Trophoblast cell (in vitro differentiated cells and primary cell): ENCODE measurements at places on chromosomes 16 and 17.

- H3K4me3 ChIP-seq, result no peak overlapping the region
- no peak for DNase-seq
- H3K4me1 ChIP-seq, result peaks cover 6% of the 10 kb centered on the region
- no peaks in the 10 kb centered on the region for H3K27me3 ChIP-seq
Measured at GRCh38 chr16:16048904-16049582, 99.6 kb downstream of the ABCC1 start.

DNA sequence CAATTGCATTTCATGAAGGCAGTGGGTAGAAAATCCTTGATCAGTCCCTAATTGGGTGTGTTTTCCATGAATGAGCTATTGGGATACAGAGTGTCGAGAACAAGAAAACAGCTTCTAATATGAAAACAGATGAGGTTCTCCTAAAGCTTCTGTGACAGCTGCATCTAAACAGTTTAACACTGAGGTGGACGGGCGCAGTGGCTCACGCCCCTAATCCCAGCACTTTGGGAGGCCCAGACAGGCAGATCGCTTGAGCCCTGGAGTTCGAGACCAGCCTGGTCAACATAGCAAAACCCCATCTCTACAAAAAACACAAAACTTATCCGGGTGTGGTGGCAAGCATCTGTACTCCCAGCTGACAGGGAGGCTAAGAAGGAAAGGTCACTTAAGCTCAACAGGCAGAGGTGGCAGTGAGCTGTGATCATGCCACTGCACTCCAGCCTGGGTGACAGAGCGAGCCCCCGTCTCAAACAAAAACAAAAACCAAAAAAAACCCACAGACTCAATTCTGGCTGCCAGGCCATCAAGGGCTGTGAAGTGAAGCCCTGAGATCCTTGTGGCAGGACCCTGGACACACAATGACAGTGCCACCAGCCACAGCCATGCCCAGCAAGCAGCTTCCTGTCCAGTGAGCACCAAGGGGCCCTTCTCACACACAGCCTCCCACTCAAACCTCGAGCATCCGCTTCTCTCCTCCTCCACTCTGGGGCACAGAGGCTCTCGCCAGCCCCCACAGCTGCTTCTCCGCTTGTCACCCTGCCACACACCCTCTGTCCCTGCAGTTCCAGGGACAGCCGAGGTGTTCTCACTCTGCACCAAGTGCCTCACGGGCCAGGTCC lies 44.0 kb downstream of the ANKRD11 start:
- peaks cover 21% of the 10 kb centered on the region for H3K4me1 ChIP-seq
- no peak overlapping the region for H3K27ac ChIP-seq
- DNase-seq, result no peak
- H3K4me3 ChIP-seq, result no peak overlapping the region

DNA sequence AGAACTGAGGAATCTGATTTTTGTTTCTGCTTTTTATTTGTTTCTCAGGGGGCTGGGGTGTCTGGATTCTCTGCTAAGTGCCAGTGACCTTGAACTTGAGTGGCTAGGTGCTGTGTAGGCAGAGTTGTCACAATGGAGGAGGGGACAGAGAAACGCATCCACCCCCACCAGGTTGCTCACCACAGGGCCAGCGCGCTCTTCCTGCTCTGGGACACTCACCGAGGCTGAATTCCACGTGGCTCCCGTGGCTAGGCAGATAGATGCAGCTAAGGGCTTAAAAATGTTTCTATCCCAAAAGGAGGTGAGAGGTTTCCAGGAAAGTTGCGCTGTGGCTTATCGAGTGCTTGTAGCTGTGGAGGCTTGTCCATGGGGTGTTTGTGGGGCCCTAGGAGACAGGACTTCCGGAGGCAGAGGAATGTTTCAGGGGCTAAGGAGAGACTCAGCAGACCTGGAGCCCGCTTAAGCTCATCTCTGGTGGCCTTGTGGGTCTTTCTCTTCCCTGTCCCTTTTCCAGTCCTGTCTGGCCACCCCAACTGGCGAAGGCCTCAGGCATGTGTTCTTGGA lies 36.8 kb downstream of the ADCY7 start:
- H3K4me3 ChIP-seq, result no peak overlapping the region
- peak; percentile 39 for DNase-seq
- H3K27me3 ChIP-seq, result no peaks in the 10 kb centered on the region
- H3K36me3 ChIP-seq, result no peaks in the 10 kb centered on the region

DNA sequence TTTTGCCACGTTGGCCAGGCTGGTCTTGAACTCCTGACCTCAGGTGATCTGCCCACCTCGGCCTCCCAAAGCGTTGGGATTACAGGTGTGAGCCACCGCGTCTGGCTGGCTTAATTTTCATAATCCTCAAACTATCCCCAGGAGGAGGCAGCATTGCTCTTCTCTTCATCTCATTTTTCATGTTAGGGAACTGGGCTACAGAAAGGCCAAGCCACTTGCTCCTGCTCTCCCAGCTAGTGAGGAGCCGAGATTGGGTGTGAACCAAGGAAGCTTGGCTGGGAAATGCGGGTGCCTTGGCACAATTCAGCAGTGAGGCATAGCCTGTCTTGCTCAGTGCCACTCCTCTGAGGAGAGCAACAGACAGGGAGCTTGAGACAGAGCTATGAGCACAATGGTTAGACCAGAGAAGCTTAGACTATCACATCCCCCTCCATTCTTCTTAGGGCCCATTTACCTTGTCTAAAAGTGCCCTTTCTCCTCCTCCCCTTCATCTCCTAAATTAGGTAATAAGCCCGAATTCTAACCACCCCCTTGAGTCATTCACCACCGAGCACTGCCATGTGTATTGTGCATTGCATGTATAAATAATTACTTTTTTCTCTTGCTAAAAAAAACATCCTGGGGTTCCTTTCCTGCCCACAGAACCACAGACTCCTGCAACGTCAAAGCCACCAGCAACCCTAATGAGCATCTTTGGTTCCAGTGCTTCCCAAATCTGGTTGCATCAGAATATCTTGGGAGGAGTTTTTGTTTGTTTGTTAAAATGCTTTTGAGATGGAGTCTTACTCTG lies 20.0 kb upstream of the KIF19 start:
- no peaks in the 10 kb centered on the region for H3K27me3 ChIP-seq
- H3K4me3 ChIP-seq, result no peak overlapping the region
- no peak overlapping the region for H3K27ac ChIP-seq

DNA sequence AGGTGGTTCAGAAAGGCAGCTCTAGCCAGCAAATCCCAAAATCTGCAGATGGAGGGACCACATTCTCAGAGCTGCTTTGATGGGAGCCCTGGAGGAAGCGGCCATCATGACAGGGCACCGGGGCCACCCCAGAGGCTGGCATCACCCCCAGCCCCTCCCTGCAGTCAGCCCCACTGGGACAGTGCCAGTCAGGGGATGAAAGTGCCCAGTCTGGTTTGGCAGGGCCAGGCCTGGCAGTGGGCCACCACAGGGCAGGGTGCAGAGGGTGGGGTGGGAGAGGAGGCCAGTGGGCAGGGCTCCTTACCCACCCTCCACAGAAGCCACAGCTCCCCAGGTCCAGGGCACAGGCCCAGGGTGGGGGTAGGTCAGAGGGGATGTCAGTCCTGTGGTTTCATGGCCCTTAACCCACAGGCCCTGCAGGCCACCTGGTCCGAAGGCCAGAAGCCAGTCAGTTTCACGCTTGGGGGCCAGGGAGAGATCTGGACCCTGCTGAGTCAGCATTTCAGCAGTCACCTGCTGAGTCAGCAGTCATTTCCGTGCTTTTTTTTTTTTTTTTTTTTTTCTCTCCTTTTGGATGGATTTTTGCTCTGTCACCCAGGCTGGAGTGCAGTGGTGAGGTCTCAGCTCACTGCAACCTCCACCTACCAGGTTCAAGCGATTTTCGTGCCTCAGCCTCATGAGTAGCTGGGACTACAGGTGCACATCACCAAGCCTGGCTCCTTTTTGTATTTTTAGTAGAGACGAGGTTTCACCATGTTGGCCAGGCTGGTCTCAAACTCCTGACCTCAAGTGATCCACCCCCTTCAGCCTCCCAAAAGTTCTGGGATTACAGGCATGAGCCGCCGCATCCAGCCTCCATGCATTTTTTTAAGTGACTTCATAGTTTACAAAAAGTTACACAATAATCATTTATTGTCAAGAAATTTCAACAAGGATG lies 10.4 kb downstream of the SLC25A10 start:
- peaks cover 7% of the 10 kb centered on the region for H3K36me3 ChIP-seq
- H3K27ac ChIP-seq, result no peak overlapping the region
- H3K27me3 ChIP-seq, result no peaks in the 10 kb centered on the region
- DNase-seq, result no peak
- no peak overlapping the region for H3K4me3 ChIP-seq

- no peaks in the 10 kb centered on the region for H3K4me1 ChIP-seq
- no peaks in the 10 kb centered on the region for H3K36me3 ChIP-seq
- H3K27ac ChIP-seq, result no peak overlapping the region
- no peak for DNase-seq
Measured at GRCh38 chr16:54873071-54873470, 57.6 kb upstream of the IRX5 start.

DNA sequence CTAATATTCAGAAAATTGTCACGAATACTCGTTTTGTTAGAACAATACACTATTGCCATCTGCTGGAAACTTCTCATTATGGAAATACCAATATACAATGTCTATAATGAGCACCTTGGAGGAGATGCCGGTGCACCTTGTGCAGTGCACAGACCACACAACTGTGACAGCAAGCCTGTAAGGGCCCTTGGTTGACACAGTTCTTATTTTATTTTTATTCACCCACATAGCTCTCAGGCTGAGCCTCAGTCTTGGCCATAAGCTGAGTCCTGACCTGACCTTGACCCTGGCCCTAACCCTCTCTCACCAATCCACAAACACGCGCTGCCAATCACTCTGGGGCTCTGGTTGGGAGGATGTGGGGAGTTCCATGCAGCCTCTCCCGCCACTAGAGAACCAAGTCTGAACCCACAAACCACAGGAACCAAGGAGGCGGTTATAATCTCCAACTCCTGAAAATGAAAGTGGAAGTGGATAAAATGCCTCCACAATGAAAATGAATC lies 7.6 kb downstream of the AIPL1 start:
- H3K36me3 ChIP-seq, result no peaks in the 10 kb centered on the region
- no peaks in the 10 kb centered on the region for H3K4me1 ChIP-seq
- H3K4me3 ChIP-seq, result no peak overlapping the region
- peak; percentile 11 for DNase-seq

DNA sequence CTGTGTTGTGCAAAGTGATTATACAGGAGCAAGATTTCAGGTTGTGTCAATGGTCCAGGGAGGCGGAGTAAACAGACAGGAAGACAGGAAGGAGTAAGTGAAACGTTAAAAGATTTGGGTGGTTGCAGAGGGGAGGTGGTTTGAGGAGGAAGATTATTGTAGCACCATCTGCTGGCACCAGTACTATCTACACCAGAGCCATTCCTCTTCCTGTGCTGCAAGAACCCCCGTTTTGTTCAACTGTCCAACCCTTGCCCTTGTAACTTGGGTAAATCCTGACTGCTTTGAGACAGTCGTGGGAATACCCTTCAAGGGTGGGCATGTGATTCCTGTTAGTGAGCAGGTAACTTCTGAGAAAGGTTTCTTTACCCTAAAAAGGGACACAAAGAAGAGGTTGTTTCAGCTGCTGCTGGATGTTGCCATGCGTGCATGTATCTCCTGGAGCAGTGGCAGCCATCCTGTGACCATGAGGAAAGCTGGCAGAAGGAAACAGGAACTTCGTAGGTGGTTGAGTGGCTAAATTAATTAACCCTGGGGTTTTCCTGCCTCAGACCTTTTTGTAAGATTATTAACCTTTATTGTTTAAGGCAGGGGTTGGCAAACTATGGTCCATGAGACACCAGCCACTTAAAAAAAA lies 124.1 kb downstream of the PRKCA start:
- no peaks in the 10 kb centered on the region for H3K27me3 ChIP-seq
- H3K36me3 ChIP-seq, result no peaks in the 10 kb centered on the region
- no peaks in the 10 kb centered on the region for H3K4me1 ChIP-seq
- no peak overlapping the region for H3K4me3 ChIP-seq
